ENCODE measurements at places on chromosomes 2 and 18. TPM values are rescaled to one million over a fixed set of nuclear protein-coding genes. Genes with fewer than 3 reads are reported as not detected.

GRCh38 chr18:58549814-58550339 is 79.0 kb downstream of the ALPK2 start:
- no peak for DNase-seq
- H3K27me3 ChIP-seq: no peaks in the 10 kb centered on the region
- H3K4me1 ChIP-seq: peaks cover 14% of the 10 kb centered on the region
- no peak overlapping the region for H3K4me3 ChIP-seq

DNA sequence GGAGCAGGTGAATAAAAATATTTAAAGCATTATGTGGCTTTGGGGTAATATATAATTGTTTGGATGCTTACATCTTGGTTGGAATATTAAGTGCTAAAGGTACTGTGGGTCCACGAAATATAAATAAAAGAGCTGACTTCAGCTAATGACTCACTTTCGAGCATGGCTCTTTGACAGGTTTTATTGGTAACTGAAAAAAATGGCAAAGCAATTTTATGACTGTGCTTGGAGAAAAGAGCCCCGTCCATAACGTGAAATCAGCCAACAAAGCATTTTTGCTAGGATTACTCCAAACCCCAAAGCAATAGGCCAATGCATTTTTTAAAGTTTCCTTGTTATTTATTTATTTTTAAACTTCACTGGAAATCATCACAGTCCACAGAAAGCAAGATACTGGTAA is 397.2 kb upstream of the CDH19 start:
- DNase-seq: no peak
- no peaks in the 10 kb centered on the region for H3K27me3 ChIP-seq
- no peaks in the 10 kb centered on the region for H3K36me3 ChIP-seq

The AKAIN1 gene
- total RNA-seq: not detected

DNA sequence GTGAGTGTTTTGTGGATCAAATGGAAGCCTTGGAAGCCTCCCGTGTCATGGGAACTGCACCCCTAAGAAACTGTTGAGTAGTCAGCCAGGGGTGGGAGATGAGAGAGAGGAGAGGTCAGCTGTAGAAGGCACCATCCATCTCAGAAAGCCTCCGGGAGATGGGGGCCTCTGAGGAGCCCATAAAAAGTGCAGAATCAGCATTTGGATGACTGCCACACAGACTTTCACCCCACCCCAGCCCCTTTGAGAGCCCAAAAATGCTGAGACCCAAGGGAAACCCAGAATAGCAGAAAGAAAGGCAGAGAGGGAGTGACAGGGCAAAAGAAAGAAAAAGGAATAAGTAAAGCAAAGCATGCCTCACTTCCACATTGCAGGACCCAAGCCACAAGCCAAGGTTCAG is 443.1 kb upstream of the ZEB2 start:
- H3K27me3 ChIP-seq: no peaks in the 10 kb centered on the region
- H3K27ac ChIP-seq: no peak overlapping the region
- no peak for DNase-seq
- no peaks in the 10 kb centered on the region for H3K4me1 ChIP-seq
- H3K36me3 ChIP-seq: no peaks in the 10 kb centered on the region

The SERPINB2 gene
- total RNA-seq: 6.1 TPM

DNA sequence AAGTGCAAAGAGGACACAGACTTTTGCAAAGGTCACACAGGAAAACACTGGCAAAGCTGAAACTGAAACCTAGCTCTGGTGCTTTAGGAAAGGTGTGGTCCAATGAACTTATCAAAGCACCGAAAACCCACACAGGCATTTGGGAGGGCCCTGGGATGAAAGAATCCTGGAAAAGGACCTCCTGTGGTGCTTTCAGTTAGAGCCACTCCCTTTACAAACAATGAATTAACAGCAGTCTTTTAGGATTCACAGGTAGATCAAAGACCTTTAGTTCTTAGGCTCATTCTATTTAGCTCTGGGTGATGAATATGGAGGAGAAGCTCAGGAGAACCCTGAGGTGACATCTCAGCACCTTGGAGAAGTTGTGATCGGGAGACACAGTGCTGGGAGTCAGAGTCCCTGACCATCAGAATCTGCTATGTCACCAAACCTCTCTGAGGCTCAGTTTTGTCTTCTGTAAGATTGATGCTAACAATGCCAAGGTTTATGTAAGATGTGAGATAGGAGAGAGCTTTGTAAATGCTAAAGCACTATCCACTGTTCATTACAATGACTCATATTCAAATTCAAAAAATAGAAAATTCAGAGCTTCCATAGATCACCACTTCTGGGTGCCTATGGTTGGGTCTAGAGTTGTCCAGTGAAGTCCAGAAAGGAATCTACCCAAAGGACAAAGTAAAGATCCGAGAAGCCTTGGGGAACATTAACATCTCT is 39.3 kb downstream of the VSNL1 start:
- no peaks in the 10 kb centered on the region for H3K36me3 ChIP-seq
- no peak overlapping the region for H3K4me3 ChIP-seq
- no peaks in the 10 kb centered on the region for H3K27me3 ChIP-seq
- peaks cover 12% of the 10 kb centered on the region for H3K4me1 ChIP-seq
- no peak overlapping the region for H3K27ac ChIP-seq

The ACADL gene
- total RNA-seq: not detected

The MGAT4A gene
- under 0.01 TPM for total RNA-seq

- no peak overlapping the region for H3K4me3 ChIP-seq
- peaks cover 4% of the 10 kb centered on the region for H3K36me3 ChIP-seq
- no peak overlapping the region for H3K27ac ChIP-seq
- peaks cover 26% of the 10 kb centered on the region for H3K4me1 ChIP-seq
- DNase-seq: no peak
Observed at GRCh38 chr18:70428439-70428838, 139.6 kb downstream of the SOCS6 start.

The CSRNP3 gene
- 0.43 TPM for total RNA-seq

DNA sequence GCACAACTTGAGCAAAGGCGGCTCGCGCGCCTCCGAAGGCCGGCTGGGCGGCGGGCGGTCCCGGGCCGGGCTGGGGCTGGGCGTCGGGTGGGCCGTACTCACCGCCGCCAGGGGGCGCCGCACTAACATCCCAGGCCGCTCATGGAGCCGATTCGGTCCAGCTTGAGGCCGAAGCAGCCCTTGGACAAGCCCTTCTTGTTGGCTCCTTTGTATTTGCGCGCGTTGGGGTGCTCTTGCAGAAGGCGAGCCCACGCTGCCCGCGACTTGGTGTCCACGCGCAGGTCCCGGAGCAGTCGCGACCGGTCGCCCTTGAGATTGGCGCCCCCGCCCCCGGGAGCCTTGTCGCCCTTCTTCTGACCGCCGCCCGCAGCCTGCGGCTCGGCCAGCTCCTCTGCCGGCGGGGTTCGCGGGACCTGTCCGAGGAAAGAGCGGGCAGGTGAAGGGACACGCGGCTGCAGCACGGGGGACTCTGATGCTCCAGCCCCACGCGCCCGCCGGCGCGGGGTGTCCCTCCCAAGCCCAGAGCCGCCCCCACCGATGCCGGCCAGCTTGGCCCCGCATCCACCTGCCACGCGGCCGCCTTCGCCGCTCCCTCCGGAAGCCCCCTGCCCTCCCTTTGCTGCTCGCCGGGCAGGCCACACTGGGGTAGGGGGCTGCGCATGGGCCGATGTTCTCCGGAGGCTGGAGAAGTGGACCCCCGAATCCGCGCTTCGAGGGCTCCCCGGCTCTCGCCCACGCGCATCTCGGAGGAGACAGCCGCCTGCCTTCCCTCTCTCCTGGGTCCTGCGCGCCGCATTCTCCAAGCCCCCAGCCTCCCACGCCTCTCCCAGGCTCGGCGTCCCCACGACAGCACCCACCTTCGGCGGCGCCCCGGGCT is 655 bp downstream of the NPPC start:
- peak; percentile 92 for DNase-seq
- peak overlapping the region; percentile 60 for H3K4me3 ChIP-seq
- no peaks in the 10 kb centered on the region for H3K36me3 ChIP-seq
- no peak overlapping the region for H3K27ac ChIP-seq
- H3K27me3 ChIP-seq: peaks cover 34% of the 10 kb centered on the region
- H3K4me1 ChIP-seq: no peaks in the 10 kb centered on the region

GRCh38 chr2:129771418-129772189 is 207.9 kb upstream of the RAB6C start:
- H3K27ac ChIP-seq: no peak overlapping the region
- H3K4me3 ChIP-seq: no peak overlapping the region
- peaks cover under 1% of the 10 kb centered on the region for H3K4me1 ChIP-seq
- no peak for DNase-seq
- no peaks in the 10 kb centered on the region for H3K27me3 ChIP-seq

DNA sequence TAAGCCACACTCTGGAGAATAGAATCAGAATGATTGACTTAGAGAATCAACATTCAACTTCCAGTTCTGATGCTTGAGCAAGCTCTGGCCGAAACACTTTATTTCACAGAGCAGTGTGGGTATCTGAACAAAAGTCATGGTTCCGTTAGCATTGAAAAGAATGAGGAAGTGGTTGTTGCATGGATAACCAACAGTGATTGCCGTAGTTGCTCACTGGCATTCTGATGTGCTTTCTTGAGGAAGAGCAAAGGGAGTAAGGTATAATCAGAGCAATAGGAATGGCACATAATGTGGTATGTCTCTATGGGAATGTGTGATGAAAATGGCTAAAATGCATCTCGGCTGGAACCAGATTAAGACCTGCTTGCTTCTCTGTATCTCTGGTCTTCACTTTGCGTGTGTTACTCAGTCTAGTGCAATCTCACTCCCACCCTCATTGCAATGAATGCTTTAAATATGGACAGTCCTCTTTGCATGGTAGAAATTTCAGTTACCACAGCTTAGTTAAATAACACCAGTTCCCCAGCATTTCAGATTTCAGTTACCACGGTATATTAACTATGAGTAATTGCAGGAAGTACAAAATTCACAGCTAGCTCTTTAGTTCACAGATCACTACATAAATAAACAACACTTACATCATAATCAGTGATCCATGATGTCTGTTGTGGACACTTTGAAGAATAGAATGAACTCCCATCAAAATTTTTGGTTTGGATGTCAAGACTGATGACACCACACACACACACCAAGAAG is 7.8 kb upstream of the RAB12 start:
- H3K27ac ChIP-seq: no peak overlapping the region
- H3K27me3 ChIP-seq: peaks cover 20% of the 10 kb centered on the region
- DNase-seq: no peak

DNA sequence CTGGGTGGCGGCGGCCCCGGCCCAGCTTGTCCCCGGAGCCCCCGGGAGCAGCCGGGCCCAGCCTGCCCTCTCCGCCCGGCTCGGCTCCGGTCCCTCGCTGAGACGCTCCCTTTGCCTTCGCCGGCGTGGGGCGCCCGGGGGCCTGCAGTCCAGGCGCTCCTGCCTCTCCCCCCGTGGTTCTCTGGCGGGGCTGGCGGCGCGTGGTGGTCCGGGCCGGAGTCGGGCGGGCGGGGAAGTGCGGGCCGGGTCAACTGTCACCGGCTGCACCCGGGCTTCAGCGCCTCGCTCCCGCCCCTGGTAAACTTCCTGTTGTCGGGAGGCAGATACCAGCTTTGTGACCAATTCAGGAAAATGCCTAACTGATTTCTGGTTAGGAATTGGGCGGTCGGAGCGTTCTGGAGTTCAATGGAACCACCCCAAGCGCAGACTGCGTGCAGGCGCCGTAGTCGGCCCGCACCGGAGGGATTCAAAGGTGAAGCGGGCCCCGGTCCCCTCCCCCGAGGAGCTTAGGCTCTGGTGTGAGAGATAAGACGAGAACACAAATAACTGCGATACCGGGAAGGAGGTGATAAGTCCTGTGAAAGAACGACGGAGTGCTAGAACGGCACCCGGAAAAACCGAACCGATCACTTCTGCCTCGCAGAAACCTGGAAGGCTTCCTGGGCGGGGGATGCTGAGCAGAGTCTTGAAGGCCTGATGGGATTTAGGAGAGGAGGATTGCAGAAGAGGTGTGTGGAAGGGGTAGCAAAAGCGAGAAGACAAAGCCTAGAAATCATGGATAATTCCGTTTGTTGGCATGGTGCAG is 891 bp downstream of the CAB39 start:
- no peaks in the 10 kb centered on the region for H3K27me3 ChIP-seq
- peaks cover 21% of the 10 kb centered on the region for H3K4me1 ChIP-seq
- peak; percentile 69 for DNase-seq
- H3K27ac ChIP-seq: peak overlapping the region; percentile 86

DNA sequence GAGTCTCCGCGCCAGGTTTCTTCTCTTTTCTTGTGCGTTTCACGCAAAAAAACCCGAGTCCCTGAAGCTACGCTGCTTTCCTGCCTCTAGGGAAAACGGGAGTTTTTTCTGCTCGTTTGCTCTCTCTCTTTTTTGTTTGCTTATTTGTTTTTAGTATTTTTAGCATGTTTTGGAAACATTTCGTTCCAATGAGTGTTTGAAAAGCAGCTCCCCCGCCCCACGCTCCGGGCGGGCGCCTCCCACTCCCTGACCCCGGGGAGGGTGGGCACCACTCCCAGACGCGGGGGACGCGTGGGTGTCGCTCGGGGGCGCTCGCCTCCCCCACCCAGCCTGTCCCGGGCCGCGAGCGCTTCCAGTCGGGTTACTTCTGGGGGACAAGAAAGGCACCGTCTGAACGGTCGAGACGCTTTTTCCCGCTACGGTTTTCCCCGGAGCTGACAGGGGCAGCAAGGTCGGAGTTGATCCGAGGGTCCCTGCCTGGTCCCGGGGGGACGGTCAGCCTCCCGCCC is 446 bp upstream of the EFHD1 start:
- peak; percentile 41 for DNase-seq
- no peak overlapping the region for H3K27ac ChIP-seq
- H3K36me3 ChIP-seq: no peaks in the 10 kb centered on the region
- peaks cover 68% of the 10 kb centered on the region for H3K27me3 ChIP-seq

The LCT gene
- 0.25 TPM for total RNA-seq

GRCh38 chr2:162215162-162215561 is 28.1 kb downstream of the FAP start:
- H3K4me1 ChIP-seq: peaks cover 31% of the 10 kb centered on the region
- H3K27me3 ChIP-seq: no peaks in the 10 kb centered on the region
- H3K36me3 ChIP-seq: peaks cover 87% of the 10 kb centered on the region
- no peak overlapping the region for H3K4me3 ChIP-seq

The RPRD1A gene
- 45.8 TPM for total RNA-seq

The SH3RF3 gene
- total RNA-seq: 5.2 TPM

- no peak overlapping the region for H3K4me3 ChIP-seq
- H3K27ac ChIP-seq: no peak overlapping the region
- DNase-seq: no peak
- no peaks in the 10 kb centered on the region for H3K36me3 ChIP-seq
Observed at GRCh38 chr2:239263669-239264491, 136.9 kb downstream of the HDAC4 start.

The CCDC148 gene
- 0.13 TPM for total RNA-seq

- H3K27me3 ChIP-seq: no peaks in the 10 kb centered on the region
- no peaks in the 10 kb centered on the region for H3K36me3 ChIP-seq
- DNase-seq: peak; percentile 13
- H3K27ac ChIP-seq: no peak overlapping the region
- H3K4me1 ChIP-seq: peaks cover 20% of the 10 kb centered on the region
- no peak overlapping the region for H3K4me3 ChIP-seq
Observed at GRCh38 chr2:224938651-224939182, 103.6 kb downstream of the DOCK10 start.

DNA sequence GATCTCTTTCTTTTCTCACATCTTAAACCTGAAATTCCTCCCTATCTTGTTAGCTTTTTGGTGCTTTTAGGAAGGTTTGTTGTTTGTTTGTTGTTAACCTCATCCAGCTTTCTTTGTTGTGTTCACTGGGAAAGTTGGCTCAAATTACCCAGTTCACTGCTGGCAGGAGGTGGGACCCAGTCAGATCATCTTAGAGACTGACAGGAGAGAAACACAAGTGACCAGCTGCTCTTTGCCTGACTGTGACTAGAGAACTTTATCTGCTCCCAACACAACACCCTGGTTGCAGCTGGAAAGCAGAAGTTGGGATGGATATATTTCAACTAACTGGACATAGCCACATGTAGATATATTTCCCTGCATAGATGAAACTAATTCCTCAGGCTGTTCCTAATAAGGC is 10.0 kb downstream of the MAPK4 start:
- peaks cover 4% of the 10 kb centered on the region for H3K27me3 ChIP-seq

The GKN2 gene
- not detected for total RNA-seq

Data from GM23248 (cell line).